Activated CD8-positive, alpha-beta memory T cell treated with anti-CD3 and anti-CD28 coated beads, Interleukin-2, amount 10 ng/mL, durations not matched to agents 7 days and 5 days (primary cell): ENCODE measurements at places on chromosomes 4 and X. TPM values are rescaled to one million over a fixed set of nuclear protein-coding genes. Genes with fewer than 3 reads are reported as not detected.
A peak's percentile ranks its signal among the peaks of the same experiment; 100 is the strongest.

GRCh38 chrX:47697181-47697580, 38.2 kb upstream of the UXT start:
- peaks cover 6% of the 10 kb centered on the region for H3K27me3 ChIP-seq
- H3K4me1 ChIP-seq, result no peaks in the 10 kb centered on the region
- no peak for DNase-seq
- no peak overlapping the region for H3K4me3 ChIP-seq
- no peak overlapping the region for H3K27ac ChIP-seq
- no peaks in the 10 kb centered on the region for H3K36me3 ChIP-seq

Gene VCX3B
- not detected for total RNA-seq

Gene TRIM61
- 2.2 TPM for total RNA-seq

GRCh38 chr4:27123123-27123768, 262.6 kb downstream of the STIM2 start:
- H3K27me3 ChIP-seq, result no peaks in the 10 kb centered on the region
- no peaks in the 10 kb centered on the region for H3K36me3 ChIP-seq
- H3K4me1 ChIP-seq, result no peaks in the 10 kb centered on the region
- no peak overlapping the region for H3K27ac ChIP-seq

Gene CLDN34
- total RNA-seq, result not detected

Gene GYG2
- not detected for total RNA-seq

DNA sequence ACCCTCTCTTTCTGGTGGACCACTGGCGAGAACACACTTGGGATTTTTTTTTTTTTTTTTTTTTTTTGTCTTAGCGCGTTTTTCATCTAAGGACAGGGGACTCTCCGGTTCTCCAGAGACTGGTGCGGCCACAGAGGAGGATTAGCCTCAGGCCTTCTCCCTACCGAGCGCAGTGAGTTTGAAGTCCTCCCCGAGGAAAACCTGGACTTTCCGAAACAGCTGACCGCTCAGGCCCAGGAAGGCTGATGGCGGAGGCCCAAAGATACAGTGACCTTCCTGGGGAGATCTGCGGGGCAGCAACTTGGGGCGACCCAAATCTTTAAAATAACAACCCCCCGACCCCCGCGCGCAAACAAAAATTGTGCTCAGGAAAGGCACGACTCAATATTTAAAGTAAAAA, 9.2 kb downstream of the NKX3-2 start:
- DNase-seq, result no peak
- no peaks in the 10 kb centered on the region for H3K36me3 ChIP-seq
- H3K4me1 ChIP-seq, result peaks cover 4% of the 10 kb centered on the region
- H3K27ac ChIP-seq, result peak overlapping the region; percentile 24
- H3K27me3 ChIP-seq, result peaks cover 97% of the 10 kb centered on the region
- H3K4me3 ChIP-seq, result no peak overlapping the region
